ENCODE measurements at places on chromosomes 3 and 15.

GRCh38 chr3:128605091-128606046 is 45.2 kb downstream of the RPN1 start:
- peak; percentile 40 for DNase-seq

GRCh38 chr3:126451511-126451910 is 24.2 kb downstream of the ZXDC start:
- DNase-seq = no peak

- DNase-seq = peak; percentile 25
These were observed 45.4 kb downstream of the ATP13A4 start for GRCh38 chr3:193509103-193509965.

DNA sequence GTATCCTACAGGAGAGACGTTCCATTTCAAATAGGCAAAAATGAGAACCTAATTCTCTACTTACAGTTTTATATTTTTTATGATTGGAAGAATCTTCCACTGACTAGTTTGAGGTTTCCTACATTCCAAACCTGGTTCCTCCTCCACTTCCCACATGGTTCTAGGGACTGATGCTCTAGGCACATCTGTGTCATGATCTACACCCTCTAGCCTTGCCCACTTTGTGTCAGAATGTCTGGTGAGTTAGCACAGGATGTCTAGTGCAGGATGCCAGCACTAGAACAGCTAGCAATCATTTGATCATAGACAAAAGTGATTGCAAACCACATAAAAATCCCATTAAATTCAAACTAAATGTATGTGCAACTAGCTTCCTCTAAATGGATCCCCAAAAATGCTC is 26.7 kb upstream of the FILIP1L start:
- no peak for DNase-seq

DNA sequence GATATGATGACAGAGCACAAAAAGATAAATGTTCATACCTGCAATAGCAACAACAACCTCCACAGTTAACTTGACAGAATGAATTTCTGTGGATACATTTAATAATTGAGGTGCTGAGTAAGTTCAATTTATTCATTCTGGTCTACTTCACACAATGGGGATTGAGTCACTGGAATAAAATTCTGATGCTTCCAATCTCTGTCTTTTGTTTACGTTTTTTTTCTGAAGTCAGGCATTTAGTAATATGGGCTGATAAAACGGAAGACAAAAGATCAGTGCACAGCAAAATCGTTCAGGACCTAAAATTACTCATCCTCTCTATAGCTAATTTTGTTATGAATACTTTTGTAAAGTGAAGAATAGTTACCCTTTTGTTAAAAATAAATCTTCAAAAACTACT is 565.9 kb upstream of the CCDC54 start:
- DNase-seq = peak; percentile 35

DNA sequence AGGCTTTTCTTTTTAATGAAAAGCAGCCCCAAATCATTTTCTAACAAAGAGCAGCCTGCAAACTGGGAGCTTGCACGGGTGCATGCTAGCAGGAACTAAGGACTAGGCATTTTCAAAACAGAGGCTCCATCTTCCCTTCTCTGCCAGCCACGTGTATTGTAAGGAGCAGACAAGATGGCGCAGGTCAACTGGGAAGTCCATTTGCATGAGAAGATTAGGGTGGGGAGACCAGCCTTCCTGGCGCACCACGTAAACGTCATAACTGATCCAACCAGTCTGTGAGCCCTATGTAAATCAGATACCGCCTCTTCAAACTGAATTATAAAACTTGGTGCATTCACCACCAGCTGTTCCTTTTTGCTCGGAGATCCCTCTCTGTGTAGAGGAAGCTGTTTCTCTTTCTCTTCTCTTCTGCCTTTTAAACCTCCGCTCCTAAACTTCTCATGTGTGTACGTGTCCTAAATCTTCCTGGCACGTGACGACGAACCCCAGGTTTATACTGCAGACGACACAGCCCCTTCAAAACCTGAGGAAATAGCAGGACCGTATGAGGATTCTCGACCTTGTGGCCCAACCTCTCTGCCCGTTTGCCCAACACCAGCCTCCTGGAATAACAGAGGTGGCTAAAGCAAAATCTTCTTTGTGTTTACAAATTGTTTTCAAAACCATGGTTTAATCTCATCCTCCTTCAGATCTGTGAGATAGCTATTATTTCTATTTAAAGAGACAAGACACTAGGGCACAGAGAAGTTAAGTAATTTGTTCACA is 26.4 kb upstream of the SLC30A4 start:
- no peak for DNase-seq

DNA sequence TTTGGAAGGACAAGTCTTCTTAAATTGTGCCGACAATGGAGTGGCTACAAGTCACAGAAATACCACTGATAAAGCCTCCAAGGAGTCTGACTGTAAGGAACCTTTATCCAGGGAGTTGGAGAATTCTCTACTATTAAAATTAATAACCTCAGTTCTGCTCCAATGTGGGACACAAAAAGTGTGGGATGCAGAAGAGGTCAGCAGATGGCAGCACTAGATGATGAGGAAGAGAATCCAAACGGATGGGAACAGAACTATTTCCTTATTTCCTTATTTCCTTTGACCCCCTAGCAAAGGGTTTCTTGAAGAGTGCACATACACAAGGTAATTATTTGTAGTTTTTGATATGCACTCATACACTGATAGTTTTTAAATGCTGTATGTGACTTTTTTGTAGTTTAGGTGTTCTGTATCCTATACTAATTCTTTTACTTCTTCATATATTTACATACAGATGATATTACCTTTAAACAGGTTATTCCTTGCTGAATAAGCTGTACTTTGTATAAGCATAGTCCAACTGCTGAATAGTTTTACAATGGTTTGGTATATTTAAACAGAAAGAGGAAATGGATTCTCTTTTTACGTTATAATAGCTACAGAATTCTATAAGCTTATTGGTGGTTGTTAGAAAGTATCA is 25.6 kb upstream of the NLGN1 start:
- peak; percentile 45 for DNase-seq

GRCh38 chr15:40313531-40314398 is 6.0 kb upstream of the PLCB2 start:
- peak; percentile 61 for DNase-seq

DNA sequence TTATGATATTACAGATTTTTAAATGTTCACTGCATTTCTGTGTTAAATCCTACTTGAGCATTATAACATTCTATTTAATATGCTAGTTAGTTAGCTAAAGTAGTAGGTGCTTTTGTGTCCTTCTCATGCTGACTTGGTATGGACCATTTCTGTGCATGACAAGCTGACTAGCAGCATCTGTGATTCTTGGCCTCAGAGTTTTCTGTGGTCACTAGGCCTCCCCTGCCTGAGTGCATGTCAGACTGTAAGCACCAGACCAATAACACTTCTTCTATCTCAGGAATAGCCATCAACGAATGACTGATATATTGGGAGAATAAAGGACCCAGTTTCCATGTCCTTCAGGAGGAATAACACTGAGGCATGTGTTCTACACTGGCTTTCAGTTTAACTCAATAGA is 22.6 kb upstream of the SLC7A14 start:
- DNase-seq = no peak

GRCh38 chr15:69380100-69380725 is 33.9 kb upstream of the KIF23 start:
- peak; percentile 59 for DNase-seq

- no peak for DNase-seq
These were observed 11.2 kb upstream of the SCAPER start for GRCh38 chr15:76916369-76916768.

DNA sequence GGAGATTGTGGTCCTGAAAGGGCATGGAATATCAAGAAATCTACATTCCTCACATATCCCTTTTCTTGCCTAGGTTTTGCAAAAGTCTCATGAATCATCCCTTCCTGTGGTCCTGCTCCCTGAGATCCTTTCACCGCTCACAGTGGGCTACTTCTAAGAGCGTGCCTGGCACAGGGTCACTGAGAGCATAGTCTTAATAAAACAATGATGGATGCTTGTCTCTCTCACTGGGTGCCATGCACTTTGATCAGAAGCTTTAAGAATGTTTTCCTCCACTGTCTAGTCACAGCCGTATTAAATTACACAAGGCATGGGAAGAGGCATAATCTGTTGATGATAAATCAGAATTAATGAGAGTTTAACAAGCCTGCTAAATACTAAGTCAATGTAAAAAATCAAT is 269.7 kb upstream of the ATP10A start:
- no peak for DNase-seq

DNA sequence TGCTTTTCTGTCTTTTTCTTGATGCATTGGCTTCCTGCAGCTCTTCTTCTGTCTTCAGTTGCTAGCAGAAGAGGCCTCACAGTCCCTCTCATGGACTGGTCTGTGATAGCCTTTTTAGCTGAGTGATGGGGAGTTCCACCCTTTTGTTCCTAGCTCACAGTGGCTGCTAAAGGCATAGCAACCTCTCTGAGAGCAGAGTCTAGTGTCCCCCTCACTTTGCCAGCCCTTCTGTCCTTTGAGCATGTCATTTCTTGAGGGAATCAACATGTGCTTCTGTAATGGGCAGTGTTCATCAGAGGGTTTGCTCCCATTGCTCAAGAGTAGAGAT is 44.4 kb downstream of the GAP43 start:
- no peak for DNase-seq

DNA sequence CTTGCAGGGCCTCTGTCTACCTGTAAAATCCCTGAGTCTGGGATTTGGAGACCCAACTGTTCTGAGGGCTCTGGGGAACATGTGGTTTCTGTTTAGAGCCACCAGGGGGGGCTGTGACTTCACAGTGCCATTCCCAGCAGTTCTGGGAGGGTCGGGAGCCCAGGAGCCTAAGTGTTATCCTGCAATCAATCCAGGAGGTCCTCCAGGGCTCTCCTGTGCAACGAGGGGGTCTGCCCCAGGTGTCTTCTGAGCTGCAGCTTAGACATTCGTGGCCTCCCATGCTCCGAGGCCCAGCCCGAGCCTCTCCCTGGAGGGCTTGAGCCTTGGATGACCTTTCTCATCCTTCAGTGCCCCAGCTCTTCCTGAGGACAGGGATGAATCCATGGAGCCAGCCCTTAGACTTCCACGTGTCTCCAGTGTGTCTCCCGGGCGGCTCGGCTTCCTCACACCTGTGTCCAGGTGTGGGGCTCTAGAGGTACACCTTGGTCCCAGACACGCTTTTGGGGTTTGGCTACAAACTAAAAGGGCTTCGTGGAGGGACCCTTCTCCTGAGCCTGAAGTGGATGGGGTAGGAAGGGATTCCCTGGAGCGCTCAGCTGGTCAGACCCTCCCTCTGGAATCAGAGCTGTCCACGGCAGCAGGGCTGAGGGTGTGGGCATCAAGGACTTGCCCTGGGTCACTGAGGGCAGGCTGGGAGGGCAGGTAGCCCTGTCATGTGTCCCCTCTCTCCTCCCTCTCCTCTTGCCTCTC is 20.3 kb upstream of the ABTB1 start:
- peak; percentile 64 for DNase-seq

DNA sequence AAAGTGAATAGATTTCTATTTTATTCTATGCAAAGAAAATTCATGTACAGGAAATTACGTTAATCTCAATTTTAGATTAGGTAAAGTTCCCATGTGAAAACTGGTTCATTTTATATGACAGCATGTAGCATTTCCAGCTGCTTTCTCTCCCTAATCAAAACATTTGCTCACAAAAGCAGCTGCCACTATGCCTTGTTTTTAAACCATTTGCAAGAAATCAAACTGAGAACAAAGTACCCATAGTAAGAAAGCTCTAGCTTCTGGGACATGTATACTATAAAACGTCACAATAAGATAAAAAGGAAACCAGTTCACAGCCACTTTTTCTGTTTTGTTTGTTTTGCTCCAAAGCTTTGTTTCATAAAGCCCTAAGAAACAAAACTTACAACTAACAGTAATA is 5.0 kb upstream of the CRYBG3 start:
- no peak for DNase-seq

DNA sequence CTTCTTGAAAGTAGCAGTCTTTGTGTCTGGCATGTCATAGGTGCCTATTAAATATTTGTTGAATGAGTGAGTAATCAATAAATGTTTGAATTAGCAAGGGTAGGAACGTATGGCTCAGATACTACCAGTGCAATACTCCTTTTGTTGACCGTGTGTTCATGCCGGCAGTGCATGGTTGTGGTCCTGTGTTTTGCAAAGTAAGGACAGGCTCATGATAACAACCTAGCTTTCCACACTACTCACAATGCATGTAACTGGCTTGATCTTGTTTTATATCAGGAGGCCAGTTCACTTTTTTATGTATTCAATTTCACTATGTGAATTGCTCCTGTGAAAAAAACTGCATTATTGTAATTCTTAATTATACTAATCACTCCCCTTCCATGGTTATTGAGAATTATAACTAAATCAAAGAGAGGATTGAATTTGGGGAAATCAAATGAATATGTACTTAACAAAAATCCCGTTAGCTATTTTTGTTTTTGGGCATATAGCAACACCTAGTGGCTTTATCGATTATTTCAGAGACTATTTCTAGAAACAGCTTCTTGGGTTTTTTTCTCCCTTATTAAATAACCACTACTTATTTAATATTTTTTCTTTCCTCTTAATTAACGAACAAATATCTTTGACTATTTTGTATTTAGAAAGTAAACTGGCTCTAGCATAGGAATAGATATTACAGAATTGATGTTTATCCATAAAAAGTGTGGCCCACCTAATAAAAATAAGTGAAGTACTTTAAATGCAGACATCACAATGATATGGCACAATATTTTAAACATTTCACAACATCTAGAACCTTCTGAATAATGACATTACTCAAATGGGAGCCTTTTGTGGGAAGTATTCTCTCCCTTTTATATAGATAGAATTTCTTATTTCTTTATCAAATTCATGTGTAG is 218.5 kb downstream of the BBX start:
- DNase-seq = peak; percentile 10

DNA sequence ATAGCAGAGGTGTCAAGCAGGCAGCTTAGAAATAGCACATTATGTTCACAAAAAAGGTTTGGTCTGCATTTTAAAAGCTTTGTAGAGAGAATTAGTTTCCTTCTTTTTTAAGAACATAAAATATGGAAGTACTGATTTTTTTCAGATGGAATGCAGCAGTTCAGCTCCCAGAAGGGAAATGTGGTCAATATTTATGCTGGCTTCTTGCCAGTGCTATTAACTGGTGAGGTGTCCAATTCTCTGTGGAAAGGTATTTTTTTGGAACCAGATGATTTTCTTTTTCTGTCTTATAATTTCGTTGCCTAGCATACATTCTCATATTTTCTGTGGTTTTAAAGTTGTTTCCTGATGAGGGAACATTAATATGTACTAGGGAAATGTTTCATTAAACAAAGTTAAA is 211.4 kb upstream of the ZNF385D start:
- no peak for DNase-seq

DNA sequence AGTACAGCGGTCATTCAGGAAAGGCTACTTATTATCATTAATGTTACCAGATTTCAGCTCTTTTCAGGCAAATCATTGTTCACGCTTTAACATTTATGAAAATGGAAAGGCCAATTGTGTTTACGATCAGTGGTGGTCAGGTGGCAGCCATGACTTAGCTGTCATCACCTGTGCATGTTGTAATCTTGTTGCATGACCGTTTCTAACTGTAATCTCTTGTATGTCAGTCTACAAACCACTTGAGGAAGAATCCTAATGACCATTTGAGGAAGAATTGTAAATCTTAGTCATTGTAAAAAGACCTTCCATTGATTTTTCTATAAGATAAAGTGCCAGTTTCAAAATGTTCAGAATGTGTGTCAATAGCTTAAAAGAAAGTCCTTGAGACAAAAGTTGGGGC is 100.4 kb downstream of the SERPINI1 start:
- no peak for DNase-seq

- peak; percentile 45 for DNase-seq
These were observed 645.6 kb upstream of the CBLB start for GRCh38 chr3:106514431-106514830.

- no peak for DNase-seq
These were observed 83.2 kb downstream of the GADL1 start for GRCh38 chr3:30811151-30811795.
